Pancreas (tissue), 10 donors: ENCODE measurements at places on chromosomes 7 and 10. TPM values are rescaled to one million over a fixed set of nuclear protein-coding genes. Genes with fewer than 3 reads are reported as not detected.

The AGAP3 gene
- 49.0 TPM for total RNA-seq

The ASZ1 gene
- not detected for total RNA-seq

The STEAP2 gene
- total RNA-seq = 10.7 TPM

The OR2A12 gene
- not detected for total RNA-seq

The SFXN3 gene
- total RNA-seq = 8.2 TPM

The WEE2 gene
- not detected for total RNA-seq

The LUC7L2 gene
- 42.9 TPM for total RNA-seq

The ZNF680 gene
- total RNA-seq = 7.5 TPM

The NODAL gene
- not detected for total RNA-seq

The KNDC1 gene
- 0.84 TPM for total RNA-seq

The DEPP1 gene
- 182 TPM for total RNA-seq

The CALY gene
- total RNA-seq = 0.79 TPM

The ENKUR gene
- not detected for total RNA-seq

The HOXA3 gene
- total RNA-seq = 1.9 TPM

The ANAPC16 gene
- 92.6 TPM for total RNA-seq

The BLNK gene
- 13.0 TPM for total RNA-seq

The UNCX gene
- total RNA-seq = not detected

The OPN1SW gene
- total RNA-seq = not detected

The CCDC7 gene
- 10.3 TPM for total RNA-seq

The SYNPO2L gene
- total RNA-seq = not detected
